ENCODE measurements at places on chromosomes 4 and X. TPM values are rescaled to one million over a fixed set of nuclear protein-coding genes. Genes with fewer than 3 reads are reported as not detected.

The TMSB15A gene
- 27.1 TPM for total RNA-seq

The FAM133A gene
- total RNA-seq, result 23.7 TPM

The LRAT gene
- total RNA-seq, result 0.10 TPM

The SMIM10L2A gene
- total RNA-seq, result not detected

The GUF1 gene
- total RNA-seq, result 7.0 TPM

The USP27X gene
- 1.4 TPM for total RNA-seq

The KCTD8 gene
- total RNA-seq, result not detected

The DGAT2L6 gene
- not detected for total RNA-seq

The GCNA gene
- 2.4 TPM for total RNA-seq

The FAM156A gene
- 9.0 TPM for total RNA-seq

The TRPC5OS gene
- total RNA-seq, result not detected

The SLC6A14 gene
- total RNA-seq, result not detected

The PNMA6A gene
- total RNA-seq, result 0.12 TPM

The UGT2B15 gene
- not detected for total RNA-seq

The RHOXF1 gene
- total RNA-seq, result not detected

The PDCL2 gene
- total RNA-seq, result not detected

The NUP62CL gene
- not detected for total RNA-seq

The RAB40AL gene
- not detected for total RNA-seq

The GLUD2 gene
- 2.1 TPM for total RNA-seq

The ZNF732 gene
- total RNA-seq, result not detected

Data from RPMI7951 (cell line).